ENCODE measurements at places on chromosomes 3 and 15.

GRCh38 chr3:185042312-185043050 is 110.4 kb downstream of the C3orf70 start:
- DNase-seq = no peak

- DNase-seq = no peak
Measured at GRCh38 chr15:39530480-39531342, 50.2 kb upstream of the THBS1 start.

- DNase-seq = no peak
Measured at GRCh38 chr3:152252755-152253154, 16.0 kb upstream of the MBNL1 start.

DNA sequence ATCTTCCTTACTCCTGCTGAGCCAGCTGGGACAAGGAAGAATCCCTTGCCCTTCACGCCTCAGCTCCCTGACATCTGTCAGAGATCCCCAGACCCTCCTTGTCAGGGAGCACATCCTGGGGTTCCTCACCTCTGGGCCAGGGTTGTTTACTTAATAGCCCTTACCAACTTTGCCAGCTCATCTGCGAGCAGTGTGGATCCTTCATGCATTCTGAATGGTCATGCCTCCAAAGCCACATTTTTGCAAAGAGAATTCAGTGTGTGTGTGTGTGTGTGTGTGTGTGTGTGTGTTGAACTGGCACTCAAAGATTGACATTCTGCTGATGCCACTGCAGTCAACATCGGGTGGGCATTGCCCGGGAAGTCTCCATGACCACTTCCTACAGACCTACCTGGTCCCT is 112.6 kb downstream of the SLC49A4 start:
- DNase-seq = no peak

- DNase-seq = no peak
Measured at GRCh38 chr15:74840851-74841775, 1.8 kb downstream of the ULK3 start.

- no peak for DNase-seq
Measured at GRCh38 chr3:189099031-189099471, 72.7 kb upstream of the TPRG1 start.

DNA sequence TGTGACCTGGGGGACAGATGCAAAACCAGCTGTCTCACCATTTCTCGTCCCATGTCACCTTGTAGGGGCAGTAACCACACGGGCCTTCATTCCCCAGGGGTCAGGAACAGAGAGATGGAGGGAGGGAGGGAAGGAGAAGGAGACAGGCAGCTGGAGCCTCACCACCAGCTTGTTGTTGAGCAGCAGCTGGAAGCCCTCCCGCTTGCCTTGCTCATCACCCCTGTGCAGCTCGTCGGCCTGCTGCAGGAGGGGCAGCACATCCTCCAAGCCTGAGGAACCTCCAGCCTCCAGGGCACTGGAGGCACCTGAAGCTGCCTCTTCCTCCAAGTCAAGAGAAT is 10.3 kb downstream of the RMDN3 start:
- DNase-seq = no peak

DNA sequence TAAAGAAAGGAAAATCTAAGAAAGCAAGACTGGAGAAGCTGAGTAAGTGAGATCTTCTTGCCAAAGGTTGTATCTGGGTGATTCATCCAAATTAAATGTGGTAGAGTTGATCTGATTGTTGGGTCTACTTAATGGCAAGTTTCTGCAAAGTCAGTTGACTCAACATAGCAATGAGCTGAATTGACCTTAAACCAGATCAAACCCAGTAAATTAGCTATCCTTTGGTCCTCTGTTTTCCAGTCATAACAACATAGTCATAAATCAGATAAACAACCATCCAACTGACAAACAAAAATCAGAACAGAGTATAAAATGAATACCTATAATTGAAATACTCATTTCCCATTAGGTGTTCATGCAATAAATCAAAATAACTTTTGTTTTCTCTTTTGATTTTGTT is 142.6 kb upstream of the CFAP20DC start:
- DNase-seq = no peak

- no peak for DNase-seq
Measured at GRCh38 chr3:143483214-143483613, 363.6 kb downstream of the CHST2 start.

GRCh38 chr3:121998030-121998580 is 23.9 kb downstream of the ILDR1 start:
- DNase-seq = no peak

GRCh38 chr15:76056931-76057330 is 2.9 kb upstream of the TMEM266 start:
- no peak for DNase-seq

DNA sequence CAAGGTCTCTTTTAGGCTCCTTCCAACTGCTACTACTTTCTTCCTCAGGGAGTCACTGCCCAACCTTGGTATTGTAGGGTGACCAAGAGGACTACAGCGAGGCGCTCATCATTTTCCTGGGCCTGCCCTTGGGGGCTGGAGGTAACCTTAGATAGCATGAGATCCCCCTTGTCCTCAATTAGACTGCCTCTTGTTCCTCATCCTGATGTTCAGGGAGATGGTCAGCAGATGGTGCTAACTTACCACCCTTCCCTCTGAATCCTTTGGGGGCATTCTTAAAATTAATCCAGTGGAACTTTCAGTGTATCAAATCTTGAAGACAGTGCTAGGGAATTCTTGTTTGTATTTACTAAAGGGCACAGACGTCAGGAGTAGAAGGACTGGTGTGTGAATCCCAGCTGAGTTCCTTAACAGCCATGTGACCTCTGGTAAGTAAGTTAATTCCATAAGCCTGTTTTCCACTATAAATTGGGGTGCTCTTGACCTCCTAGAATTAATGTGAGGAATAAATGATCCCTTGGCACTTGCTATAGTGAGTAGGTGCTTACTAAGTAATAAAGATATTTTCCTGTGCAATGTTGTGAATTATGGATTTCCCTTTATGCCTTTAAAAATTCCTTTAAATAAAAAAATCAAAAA is 4.1 kb upstream of the CLPX start:
- DNase-seq = no peak

- no peak for DNase-seq
Measured at GRCh38 chr3:69907554-69907953, 92.0 kb upstream of the SAMMSON start.

DNA sequence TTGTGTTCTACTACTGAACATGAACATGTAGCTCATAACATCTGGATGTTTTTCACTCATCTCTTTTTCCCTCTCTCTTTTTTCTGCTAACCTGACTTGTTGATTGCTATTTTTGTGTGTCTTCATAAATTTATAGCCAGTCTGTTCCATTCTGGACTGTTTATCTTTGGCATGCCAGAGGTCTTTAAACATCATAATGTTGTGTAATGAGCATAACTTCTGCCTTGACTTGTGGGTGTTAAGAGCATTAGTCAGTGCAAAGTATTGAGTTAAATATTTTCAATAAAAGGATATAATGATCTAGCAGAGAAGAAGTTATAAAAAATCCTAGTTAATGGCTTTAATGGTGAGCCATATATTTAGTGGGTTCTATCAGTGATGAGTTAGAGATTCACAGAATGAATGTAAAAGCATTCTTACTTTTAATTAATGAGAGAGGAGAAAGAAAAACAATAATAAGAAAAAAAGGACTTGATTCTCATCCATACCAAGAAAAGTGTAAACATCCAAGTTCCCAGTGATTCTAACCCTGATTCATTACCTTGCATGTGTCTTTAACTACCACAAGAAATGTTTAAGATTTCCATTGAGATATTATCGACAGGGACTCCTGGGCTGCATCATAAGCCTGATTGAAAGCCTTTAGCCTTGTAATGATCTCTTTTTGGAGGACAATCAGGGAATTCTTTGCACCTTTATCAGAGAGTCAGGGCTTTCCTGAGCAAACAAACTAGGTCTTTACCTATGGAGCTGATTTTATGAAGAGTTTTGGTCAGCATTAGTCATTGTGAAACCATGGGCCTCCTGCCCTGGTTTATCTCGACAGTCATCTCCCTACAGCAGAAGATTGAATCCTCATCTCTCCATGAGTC is 22.9 kb downstream of the MITF start:
- no peak for DNase-seq

DNA sequence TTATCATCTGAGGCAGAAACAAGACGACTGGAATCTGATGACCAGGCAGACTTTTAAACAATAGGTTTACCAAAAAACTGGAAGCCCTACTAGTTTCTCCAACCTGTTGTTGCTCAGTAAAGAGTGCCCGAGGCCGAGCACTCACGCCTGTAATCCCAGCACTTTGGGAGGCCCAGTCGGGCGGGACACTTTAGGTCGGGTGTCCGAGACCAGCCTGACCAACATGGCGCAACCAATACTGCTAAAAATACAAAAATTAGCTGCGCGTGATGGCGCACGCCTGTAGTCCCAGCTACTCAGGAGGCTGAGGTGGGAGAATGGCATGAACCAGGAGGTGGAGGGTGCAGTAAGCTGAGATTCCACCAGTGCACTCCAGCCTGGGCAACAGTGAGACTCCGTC is 1.1 kb upstream of the WDR5B start:
- no peak for DNase-seq

GRCh38 chr3:14503033-14503705 is 37.0 kb downstream of the GRIP2 start:
- no peak for DNase-seq

DNA sequence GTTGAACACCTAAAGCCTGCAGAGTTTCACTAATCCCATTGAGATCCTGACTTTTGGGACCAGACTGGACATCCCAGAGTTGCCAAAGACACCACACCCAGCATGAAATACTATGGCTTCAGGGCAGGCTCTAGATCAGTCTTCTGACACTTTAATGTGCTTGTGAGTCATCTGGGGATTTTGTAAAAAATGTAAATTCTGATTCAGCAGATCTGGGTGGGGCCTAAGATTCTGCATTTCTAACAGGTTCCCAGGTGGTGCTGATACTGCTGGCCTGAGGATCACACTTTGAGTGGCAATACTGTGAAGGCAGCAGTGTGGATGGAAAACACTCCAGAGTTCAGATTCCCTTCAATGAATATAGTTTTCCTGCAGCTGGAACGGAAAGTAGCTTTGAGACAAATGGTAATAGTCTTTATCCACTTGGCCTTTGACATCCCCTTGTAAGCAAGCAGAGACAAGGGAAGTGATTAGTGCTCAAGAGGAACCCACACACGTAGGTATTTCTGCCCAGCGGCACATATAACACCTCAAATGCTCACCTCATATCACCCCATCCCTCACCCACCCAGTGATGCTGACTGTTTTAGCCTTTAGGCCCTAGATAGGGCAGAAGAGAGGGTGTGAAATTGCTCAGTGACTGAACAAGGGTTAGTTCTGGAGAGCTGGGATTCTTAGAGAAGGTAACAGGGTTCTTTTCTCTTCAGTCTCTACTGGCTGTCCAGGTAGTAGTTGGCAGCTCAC is 51.5 kb upstream of the GSK3B start:
- DNase-seq = no peak

- no peak for DNase-seq
Measured at GRCh38 chr3:129596194-129597086, 10.0 kb downstream of the PLXND1 start.

- DNase-seq = no peak
Measured at GRCh38 chr3:160879859-160880258, 123.8 kb downstream of the PPM1L start.

DNA sequence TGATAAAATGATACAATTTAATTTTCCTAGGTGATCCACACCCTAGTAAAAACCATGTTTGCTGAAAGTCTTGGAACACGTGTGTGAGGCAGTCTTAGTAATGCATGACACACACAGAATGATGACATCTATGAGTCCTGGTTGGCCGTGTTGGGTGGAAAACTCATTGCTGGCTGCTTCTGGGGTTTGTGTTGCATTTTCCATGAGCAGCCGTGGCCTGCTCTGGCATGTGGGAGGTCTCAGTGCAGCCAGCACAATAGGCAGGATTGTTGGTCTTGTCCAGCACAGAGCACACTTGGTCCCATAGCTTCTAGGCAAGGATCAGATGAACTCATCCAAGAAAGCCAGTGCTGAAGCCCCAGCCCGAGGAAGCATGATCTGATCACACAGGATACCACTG is 172.8 kb upstream of the UBE3A start:
- no peak for DNase-seq

DNA sequence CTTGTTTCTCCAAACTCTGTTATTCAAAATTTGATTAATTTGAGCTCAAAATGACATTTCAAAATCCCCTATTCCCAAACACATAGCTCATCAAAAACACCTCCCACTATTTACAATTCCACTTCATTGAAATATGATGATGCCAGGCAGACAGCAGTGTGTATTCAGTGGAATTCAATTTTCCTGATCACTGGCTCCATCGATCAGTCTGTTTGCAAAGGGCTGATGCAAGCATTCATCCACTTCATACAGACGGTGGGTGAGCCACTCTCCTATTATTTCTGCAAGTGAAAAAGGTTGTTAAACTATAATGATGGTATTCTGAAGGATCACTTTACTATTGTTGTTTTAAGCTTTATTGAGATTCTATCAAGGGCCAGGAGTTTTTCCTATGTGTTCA is 90.7 kb downstream of the RTP4 start:
- no peak for DNase-seq

- no peak for DNase-seq
Measured at GRCh38 chr15:82303956-82304777, 41.5 kb downstream of the SAXO2 start.

- DNase-seq = no peak
Measured at GRCh38 chr15:85457392-85457968, 77.1 kb downstream of the AKAP13 start.

- DNase-seq = no peak
Measured at GRCh38 chr3:36988356-36988755, 4.6 kb downstream of the EPM2AIP1 start.

DNA sequence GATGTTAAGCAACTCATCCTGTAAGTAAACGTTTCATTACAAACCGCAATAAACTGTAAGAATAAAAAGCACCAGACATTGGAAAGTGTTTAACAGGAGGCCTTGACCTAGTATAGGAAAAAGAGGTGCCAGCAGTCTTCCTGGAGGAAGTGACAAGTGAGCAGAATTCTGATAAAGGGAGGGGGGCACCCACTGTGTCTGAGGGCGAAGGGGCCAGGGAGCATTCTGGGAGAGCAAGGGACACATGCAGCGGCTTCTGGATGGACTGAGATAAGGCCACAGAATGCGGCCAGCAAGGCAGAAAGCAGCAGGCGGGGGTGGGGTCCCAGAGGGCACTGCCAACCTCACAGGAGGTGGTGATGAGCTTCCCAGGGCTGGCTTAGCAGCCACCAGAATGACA is 80.2 kb downstream of the MTHFS start:
- no peak for DNase-seq
